ENCODE measurements at places on chromosomes 11 and 22. TPM values are rescaled to one million over a fixed set of nuclear protein-coding genes. Genes with fewer than 3 reads are reported as not detected.

DNA sequence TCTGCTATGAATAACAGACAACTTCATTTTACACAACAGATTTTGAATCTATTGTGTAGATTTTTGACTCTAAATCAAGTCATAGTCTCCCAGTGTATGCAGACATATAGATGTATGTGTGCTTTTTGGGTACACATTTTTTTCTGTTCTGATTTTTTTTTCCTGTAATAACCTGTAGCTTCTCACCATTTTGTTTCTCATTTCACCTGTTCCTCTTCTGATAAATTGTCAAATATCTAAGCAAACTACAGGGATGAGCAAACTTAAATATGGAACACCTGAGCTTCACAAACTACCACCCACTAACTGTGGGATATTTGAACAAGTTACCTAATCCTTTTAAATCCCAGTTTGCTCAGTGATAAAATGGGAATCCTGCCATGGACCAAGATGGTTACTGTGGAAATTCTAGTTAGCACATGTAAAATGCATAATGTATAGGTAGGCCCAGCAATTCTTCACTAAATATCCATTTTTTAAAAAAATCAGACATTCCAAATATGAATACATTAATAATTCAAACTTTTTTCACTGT, 15.7 kb downstream of the LGR4 start:
- DNase-seq, result no peak

FAM227A gene
- 0.10 TPM for total RNA-seq

TOB2 gene
- 38.7 TPM for total RNA-seq

DNA sequence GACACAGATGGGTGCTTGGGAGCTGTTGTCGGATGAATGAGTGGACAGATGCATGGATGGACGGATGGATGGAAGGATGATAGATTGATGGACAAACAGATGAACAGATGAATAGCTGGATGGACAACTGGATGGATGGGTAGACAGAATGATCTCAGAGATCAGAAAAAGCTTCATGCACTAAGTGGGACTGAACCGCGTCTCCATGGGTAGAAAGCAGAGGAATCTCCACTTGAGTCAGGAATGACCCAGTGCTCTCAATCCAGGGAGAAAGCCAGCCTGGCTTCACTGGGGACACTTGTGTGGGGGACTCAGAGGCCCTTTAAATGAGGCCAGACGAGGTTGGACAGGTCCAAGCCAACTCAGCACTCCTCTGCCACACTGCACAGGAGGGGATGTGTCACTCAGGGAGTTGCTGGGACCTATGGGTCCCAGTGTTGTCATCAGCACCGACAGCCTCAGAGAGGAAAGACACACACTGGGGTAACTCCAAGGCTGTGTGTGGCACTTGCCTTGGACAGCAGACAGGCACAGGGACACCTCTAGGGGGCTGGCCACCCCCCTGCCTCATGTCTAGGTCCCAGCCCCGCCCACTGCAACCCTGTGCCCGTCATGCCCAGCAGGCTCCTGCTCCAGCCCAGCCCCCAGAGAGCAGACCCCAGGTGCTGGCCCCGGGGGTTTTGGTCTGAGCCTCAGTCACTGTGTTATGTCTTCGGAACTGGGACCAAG, 5.6 kb downstream of the IGLL5 start:
- no peak for DNase-seq

DNA sequence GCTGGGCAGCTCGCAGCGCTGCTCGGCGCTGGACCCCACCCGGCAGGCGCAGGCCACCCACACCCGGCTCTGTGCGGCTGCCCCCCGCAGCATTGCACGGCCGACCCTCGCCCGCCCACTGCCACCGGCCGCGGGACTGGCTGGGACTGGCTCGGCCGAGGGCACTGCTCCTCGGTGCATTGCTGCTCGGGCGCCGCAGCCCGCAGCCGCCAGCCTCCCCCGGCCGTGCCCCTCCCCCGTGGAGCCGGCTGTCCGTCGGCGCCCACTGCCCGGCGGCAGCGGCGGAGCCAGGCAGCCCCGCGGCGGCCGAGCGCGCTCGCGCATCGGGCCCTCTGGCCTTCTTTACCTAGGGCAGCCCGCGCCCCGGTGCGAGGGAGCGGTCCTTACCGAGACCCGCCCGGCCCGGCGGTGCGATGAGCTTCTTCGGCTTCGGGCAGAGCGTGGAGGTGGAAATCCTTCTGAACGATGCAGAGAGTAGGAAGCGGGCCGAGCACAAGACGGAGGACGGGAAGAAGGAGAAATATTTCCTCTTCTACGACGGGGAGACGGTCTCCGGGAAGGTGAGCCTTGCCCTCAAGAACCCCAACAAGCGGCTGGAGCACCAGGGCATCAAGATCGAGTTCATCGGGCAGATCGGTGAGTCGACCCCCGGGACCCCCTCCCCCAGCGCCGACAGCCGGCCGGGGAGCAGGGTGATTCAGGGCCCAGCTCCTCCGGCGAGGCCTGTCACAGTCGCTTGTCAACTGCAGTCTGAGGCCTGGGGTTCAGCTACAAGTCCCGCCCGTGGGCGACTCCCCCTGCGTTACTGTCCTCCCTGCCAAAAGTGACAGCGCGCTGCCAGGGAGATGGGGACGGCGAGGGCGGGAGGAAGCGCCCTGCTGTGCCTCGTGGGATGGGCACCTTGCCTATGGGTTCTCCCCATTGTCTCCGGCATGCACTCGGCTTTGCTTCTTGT, 516 bp downstream of the VPS26B start:
- peak; percentile 74 for DNase-seq

GRCh38 chr11:113161711-113162591, 152.4 kb upstream of the TTC12 start:
- no peak for DNase-seq

SLC22A12 gene
- not detected for total RNA-seq
